ENCODE measurements at places on chromosomes 2 and 18. TPM values are rescaled to one million over a fixed set of nuclear protein-coding genes. Genes with fewer than 3 reads are reported as not detected.

The DNER gene
- 4.8 TPM for total RNA-seq

The CHN1 gene
- 80.9 TPM for total RNA-seq

The SLC35F6 gene
- 43.7 TPM for total RNA-seq

The ZNF516 gene
- 47.7 TPM for total RNA-seq

The SOX11 gene
- 21.8 TPM for total RNA-seq

The GALNT3 gene
- total RNA-seq = 3.6 TPM

The RAB12 gene
- total RNA-seq = 36.6 TPM

The SGPP2 gene
- total RNA-seq = 0.48 TPM

The RNF181 gene
- 212 TPM for total RNA-seq

The CPO gene
- total RNA-seq = not detected

The ANKRD30B gene
- not detected for total RNA-seq

The KATNAL2 gene
- 0.65 TPM for total RNA-seq

The GYPC gene
- total RNA-seq = 93.2 TPM

The DLGAP1 gene
- under 0.01 TPM for total RNA-seq

The NAT8 gene
- not detected for total RNA-seq

The HAAO gene
- 2.7 TPM for total RNA-seq

The TPGS2 gene
- 170 TPM for total RNA-seq

The CHST9 gene
- total RNA-seq = not detected

The NPHP1 gene
- total RNA-seq = 2.8 TPM

The CAPN14 gene
- total RNA-seq = not detected

The STARD6 gene
- total RNA-seq = not detected

The SDC1 gene
- 12.1 TPM for total RNA-seq

The TSGA10 gene
- 0.72 TPM for total RNA-seq

The PPP1R1C gene
- 0.96 TPM for total RNA-seq

The TMEM37 gene
- total RNA-seq = 9.8 TPM

The MRPL19 gene
- 38.4 TPM for total RNA-seq

The CLHC1 gene
- total RNA-seq = 10.6 TPM

The SERPINB3 gene
- total RNA-seq = under 0.01 TPM

The KCNG2 gene
- total RNA-seq = 4.7 TPM

The GPR75 gene
- total RNA-seq = 0.52 TPM

All from epithelial cell of alveolus of lung (primary cell).